HL-60 (cell line): ENCODE measurements at places on chromosomes 4 and X.

- DNase-seq, result no peak
These were observed 231.5 kb upstream of the DIAPH2 start for GRCh38 chrX:96453139-96453538.

DNA sequence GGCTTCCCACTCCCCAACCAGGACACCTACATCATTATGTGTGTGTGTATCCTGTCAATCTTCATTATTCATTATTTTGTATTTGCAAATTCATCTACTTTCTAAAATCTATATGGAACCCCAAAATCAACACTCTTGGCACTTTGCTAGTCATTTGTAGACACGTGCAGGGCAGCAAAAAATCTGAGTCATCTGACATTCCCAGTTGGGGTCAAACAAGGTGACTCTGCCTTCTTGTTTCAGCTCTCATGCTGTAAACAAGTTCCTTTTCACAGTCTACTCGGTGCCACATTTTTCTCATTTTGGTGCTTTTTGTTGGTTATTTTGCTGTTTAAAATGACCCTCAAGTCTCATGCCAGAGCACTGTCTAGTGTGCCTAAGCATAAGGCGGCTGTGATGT is 5.9 kb downstream of the MRFAP1L1 start:
- no peak for DNase-seq

DNA sequence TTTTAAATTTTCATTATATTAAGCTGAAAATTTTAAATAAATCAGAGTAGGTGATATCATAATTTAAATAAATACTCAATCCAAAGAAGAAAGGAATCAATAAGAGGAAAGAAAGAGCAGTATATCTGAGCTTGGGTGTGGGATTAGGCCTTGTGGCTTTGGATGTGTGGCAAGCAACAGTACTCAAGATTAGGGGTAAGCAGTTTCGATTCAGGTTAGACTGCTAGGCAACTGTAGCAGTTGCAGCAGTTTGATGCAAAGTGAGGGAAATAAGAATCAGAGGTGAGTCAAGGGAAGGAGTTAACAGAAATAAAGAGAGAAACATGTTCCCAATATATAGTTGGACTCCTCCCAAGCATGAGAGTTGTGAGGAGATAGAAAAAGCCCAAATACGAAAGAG is 599.6 kb upstream of the KLHL4 start:
- DNase-seq, result no peak

DNA sequence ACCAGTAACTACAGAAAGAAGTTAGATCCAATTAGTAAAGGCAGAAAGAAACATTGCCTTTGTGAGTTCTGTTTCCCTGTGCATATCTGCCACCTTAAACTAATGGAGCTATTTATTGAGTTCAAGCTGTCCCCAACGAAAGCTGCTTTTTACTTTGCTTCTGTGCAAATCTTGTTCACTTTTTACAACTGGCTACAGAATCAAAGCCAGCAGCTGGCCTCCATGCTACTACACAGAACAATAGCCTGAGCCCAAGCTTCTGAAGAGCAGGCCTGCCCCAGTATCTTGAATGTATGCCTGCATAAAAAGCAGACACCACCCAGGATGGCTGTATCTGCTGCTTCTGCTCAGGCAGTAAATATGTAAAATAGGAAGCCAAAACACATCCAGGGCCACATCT is 28.1 kb downstream of the ANK2 start:
- DNase-seq, result no peak

- no peak for DNase-seq
These were observed 53.9 kb downstream of the CPZ start for GRCh38 chr4:8646296-8647093.

- DNase-seq, result no peak
These were observed 102.1 kb downstream of the DCK start for GRCh38 chr4:71095545-71095944.

DNA sequence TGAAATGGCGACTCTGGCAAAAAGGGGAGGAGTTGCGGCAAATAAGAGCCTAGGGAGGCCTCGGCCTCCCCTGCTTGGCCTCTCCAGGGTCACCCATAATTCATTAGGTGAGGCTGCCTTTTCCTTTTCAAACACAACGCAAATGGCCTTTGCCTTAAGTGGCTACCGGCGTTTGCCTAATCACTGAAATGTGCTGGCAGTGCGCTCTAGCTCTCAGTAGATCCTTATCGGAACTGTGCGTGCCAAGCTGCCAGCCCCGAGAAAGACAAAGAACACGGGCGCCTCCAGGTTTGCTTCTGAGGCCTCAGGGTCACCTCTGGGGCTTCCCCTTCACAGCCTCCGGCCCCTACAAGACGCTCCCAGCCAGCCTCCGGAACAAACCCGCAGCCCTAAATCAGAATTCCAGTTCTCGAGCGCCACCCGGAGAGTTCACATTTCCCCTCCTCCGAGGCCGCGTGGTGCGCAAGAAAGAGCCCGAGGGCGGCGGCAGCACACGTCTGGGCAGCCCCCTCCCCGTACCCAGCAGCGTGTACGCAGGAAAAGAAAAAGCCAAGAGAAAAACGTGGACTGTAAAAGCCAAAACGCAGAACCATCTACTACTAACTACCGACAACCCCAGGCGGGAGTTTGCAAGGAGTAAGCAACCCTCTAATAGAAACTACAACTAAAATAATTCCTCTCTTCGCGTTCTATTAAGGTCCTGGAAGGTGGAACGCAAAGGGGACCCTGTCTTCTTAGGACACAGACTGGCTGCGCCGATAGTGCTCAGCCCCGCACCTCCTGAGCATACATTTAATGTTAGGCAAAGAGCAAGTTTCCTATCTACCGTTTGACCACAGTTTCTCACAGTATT is 76.5 kb upstream of the BCOR start:
- DNase-seq, result peak; percentile 59

GRCh38 chr4:158268553-158268952 is 58.3 kb downstream of the TMEM144 start:
- no peak for DNase-seq

GRCh38 chrX:12722314-12722713 is 68.9 kb upstream of the PRPS2 start:
- no peak for DNase-seq

- DNase-seq, result no peak
These were observed 120.5 kb downstream of the CAMK2D start for GRCh38 chr4:113641025-113641431.

DNA sequence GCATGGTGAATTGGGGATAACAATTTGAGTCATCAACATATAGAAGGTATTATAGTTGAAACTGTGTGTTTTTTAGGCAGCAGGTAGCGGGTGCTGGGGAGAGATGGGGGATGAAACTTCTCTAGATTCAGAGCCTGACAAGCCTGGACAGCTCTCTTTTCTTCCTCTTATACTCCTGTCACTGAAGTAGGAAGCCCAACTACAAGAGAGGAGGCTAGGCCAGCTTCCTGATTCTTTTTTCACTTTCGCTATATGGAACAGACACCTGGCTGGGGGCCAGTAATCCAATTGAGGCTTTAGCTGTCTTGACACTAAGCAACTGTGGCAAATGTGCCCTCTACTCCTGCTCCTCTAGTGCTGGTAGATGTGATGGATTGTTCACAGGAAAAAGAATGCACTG is 69.2 kb downstream of the PHKA1 start:
- no peak for DNase-seq
